ENCODE measurements at places on chromosomes 1 and 21.

DNA sequence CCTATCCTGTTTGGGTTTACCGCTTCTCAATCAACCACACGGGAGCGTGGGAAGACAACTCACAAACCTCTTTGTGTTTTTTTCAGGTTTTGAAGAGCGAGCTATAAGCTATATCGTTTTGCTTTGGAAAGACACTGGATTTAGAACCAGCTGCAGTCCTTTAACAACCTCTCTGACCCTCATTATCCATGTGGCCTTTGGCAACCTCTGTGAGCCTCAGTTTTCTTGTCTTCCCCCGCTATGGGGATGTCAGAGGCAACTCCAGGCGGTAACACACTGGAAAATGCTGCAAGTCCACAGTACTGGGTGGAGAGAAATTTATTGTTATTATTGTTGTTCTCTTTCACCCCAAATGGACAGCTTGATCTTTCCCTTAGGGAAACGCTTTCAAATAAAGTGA is 100.0 kb downstream of the ETS2 start:
- DNase-seq, result no peak

GRCh38 chr1:45510972-45511527 is 10.6 kb downstream of the PRDX1 start:
- no peak for DNase-seq

DNA sequence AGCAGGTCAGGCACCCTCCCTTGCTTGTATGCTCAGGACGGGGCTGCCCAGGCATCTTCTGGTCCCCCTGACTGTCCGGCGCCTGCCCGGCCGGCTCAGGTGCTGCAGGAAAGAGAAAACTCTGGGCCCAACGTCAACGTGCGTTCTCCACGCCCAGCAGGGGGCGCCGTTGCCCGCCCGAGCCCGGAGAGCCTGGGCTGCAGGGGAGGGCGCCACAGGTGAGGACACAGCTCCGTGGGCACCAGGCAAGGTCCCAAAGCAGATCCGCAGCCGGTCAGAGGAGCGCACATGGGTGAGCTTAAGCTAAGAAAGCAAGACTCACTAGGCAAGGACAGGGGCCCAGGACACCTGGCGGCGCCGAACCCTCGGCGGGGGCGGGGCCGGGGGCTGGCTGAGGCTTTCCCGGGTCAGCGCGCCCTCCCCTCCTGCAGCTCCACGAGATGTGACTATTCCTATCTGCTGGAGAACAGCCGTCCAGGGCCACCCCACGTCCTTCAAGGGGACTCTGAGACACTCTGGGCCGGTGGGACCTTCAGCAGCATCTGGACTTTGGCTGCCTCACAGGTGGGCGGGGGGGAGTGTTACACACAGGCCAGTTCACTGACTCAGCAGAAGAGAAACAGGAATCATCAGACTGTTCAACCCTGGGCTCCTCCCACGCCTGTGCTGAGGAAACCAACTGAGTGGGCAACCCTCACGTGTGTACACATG is 29.3 kb downstream of the KRTAP10-1 start:
- peak; percentile 47 for DNase-seq

- DNase-seq, result no peak
These were observed 8.9 kb upstream of the PCBP3 start for GRCh38 chr21:45634511-45635183.

GRCh38 chr1:240029418-240029817 is 62.3 kb upstream of the FMN2 start:
- no peak for DNase-seq

DNA sequence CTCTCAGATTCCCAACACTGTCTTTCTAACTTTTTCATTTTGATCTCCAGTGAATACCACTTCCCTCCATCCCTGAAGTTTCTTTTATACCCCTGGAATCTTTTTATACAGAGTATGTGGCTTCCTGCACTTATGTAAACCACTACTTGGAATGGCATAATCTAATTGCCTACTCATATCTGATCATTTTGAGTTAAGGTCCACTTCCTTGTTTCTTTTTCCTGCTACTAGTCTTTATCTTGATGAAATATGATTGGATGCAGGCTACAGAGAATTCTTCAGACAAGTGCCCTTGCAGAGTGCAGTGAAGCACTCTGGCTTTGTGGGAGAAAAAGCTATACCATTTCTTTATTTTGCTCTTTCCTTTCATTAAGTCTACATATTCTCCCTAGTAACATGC is 325.3 kb upstream of the ADAMTS5 start:
- no peak for DNase-seq

- DNase-seq, result no peak
These were observed 547 bp downstream of the PDPN start for GRCh38 chr1:13583966-13584791.

DNA sequence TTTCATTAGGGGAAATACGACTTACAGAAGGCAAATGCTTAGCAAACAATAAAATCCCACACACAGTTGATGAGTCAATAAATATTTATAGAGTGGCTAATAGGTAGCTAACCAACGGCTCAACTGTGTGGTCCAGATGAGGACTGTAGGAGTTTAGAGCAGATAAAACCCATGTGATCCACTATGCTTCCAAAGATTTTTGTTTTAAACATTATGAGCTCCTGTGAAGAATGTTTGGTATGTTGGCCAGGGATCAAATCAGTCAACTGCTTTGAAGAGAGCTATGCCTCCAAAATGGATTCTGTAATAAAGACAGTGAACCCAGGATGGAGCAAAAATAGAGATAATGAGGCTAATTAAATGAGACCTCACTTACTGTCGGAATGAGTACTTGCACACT is 72.3 kb upstream of the COL11A1 start:
- DNase-seq, result no peak

- no peak for DNase-seq
These were observed 37.0 kb downstream of the LRIG2 start for GRCh38 chr1:113109908-113110554.

- no peak for DNase-seq
These were observed 37.6 kb downstream of the PUM1 start for GRCh38 chr1:31027693-31028526.

DNA sequence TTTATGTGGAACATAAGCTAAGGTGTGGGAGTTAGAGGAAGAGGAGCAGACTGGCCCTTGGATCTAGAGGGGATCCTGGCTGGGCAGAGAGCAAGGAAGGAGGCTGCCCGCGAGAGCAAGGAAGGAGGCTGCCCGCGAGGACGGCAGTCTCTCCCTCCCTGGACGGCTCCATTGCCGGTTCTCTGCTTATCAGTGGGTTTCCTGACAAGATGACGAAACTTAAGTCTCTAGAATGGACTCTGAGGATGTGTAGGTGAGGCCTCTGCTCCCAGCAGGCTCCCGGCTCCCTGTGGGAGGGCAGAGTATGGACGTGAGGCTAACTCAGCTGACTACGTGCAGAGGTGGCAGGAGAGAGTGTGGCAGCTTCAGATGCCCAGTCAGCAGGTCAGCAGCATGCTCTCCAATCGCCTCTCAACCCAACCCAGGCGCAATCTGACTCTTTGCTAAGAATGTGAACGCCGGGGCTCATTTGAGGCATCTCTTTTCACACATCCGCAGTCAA is 6.1 kb downstream of the MYBPHL start:
- no peak for DNase-seq

DNA sequence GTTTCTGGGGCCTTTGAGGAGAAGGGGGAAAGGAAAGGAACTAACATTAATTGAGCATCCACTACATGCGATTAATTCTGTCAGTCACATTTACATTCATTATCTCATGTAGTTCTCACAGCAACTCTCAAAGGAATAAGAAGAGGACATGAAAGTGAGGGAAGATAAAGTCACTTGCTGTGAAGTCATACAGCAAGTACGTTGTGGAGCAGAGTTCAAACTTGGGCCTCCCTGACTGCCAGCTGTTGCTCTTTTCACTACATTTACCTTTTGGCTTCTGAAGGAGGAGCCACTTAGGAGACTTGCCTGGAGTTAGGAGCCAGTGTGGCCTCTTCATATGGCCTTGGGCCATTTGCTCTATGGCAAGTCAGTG is 6.2 kb downstream of the ZNF691 start:
- DNase-seq, result no peak

GRCh38 chr1:28129150-28129549 is 40.7 kb upstream of the EYA3 start:
- DNase-seq, result no peak

DNA sequence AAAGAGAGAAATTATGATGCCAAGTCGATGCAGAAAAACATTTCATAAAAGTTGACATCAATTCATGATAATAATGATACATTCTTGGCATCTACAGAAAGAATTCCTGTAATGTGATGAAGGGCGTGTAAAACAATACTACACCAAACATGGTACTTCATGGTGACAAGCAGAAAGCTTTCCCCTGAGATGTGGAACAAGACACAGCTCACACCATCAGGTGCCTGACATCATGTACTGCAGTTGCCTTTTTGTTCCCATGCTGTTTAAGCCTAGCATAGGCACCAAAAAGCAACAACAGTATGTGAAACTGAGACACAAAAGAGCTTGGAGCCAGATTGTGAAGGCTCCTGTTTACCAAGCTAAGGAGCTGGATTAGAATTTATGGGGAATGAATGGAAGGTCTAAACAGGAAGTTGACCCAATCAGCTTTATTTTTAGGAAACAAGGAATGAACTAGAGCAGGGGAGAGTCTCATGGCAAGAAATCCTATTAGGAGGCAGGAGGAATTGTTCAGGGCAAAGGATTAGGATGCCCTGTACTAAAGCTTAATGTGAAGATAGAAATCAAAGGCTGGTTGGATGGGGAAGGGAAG is 67.2 kb downstream of the SYDE2 start:
- DNase-seq, result no peak

- DNase-seq, result no peak
These were observed 10.9 kb upstream of the SSBP3 start for GRCh38 chr1:54417123-54417522.

GRCh38 chr1:200454425-200454824 is 44.6 kb upstream of the ZNF281 start:
- DNase-seq, result no peak

DNA sequence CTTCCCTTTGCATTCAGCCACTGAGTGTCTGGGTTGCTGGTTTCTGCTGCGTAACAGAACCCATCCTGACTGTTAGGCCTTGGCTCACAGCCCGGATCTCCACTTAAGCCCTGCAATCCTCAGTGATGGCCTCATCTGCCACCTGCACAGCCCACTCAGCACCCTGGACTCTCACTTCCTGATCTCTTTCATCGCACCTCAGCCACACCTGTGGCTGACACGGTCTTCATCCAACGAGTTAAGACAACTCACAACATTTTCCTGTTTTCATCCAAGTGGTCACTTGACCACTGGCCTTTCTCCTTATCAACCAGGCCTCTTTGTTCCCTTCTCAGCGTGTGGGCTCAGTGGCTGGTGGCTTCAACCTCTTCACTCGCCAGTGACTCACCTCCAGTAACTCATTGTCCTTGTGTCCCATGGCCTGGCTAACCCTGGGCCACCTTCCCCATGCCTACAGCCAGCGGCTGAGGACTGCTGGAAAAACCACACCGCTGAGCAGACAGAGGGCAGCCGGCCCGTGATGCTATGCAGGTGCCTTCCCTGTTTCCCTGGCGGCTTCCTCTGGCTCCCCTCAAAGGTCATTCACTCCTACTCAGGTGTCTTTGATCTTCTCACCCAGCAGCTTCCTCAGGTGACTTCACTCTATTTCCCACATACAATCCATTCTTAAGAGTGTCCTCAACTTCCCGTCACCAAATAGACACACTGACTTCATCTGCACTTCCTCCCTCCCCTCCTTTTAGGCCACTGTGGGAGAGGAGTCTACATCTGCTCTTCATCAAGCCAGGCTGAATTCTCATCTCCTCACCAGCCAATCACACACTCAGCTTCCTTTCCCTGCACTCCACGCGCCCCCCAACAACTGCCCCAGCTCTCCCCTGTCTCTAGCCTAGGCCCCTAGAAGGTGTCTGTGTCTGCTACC is 19.9 kb upstream of the EDN2 start:
- DNase-seq, result no peak

GRCh38 chr1:8848663-8849386 is 29.7 kb downstream of the ENO1 start:
- DNase-seq, result peak; percentile 63

GRCh38 chr1:58401991-58402390 is 144.5 kb downstream of the OMA1 start:
- no peak for DNase-seq

DNA sequence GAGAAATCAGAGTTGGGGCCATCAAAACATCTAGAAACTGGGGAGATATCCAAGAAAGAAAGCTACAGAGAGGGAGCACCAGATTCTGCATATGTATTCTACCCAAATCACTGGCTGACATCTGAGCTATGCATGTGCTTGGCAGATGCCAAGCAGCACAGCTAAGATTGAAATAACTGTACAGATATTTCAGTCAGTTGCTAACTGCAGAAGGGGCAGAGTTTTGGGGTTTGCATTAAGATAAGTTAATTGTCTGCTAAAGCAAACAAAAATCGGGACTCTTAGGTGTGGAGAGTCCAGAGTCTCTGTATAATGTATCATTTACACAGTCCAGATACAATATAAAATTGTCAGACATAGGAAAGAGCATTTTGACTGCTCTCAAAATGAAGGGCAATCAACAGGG is 437.1 kb downstream of the PTBP2 start:
- no peak for DNase-seq

- no peak for DNase-seq
These were observed 3.0 kb downstream of the BRDT start for GRCh38 chr1:91952187-91952586.

DNA sequence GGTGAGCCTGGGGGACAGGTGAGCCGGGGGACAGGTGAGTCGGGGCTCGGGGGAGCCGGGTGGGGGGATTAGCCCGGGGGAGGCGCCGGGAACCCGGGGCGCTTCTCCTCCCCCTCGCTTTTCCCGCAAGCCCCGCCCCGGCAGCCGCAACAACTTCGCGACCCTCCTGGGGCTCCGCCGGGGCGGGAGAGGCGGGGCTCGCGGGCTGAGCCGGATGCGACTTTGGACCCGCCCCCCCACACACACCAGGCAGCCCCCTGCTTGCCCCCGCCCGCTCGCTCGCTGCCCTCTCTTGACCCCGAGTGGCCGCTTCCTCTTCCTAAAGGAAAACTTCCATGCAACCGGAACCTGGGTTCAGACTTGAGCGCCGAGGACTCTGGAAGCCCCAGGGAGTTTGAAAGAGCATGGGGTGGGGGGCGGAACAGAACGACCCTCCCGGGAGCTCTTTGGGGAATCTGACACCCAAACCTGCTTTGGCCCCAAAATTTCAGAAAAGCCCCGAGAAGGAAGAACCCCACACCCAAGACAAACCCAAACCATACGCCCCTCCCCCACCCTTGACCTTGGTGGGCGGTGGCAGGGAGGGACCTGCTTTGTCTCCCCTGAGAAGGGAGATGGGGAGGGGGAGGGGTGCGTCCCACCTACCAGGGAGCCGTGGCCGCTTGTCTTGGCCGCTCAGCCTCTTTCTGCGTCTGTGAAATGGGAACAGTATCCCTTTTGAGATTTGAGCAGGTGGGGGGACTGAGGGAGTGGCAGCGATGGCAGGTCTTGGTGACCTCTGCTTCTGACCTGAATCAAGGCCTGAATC is 550 bp downstream of the ARHGEF16 start:
- DNase-seq, result no peak

DNA sequence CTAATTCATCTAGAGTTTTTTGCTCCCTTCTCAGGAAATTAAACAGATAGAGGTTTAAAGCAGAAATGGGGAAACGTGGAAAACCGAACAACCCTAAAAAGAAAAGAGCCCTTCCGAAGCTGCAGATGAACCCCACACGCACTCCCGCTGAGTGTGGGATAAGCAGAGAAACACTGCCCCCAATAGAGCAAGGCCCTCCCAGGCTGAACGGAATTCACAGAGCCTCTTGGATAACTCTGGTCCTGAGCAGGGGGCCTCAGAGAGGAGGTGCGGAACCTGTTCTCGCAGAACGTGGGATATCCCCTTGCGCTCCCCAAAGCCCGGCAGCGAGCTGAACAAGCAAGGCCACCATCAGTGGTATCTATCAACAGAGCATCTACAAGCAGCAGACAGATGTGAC is 44.9 kb downstream of the SSBP3 start:
- no peak for DNase-seq

GRCh38 chr1:81406292-81406999 is 394.3 kb upstream of the ADGRL2 start:
- DNase-seq, result no peak

All from stimulated activated naive B cell treated with anti-CD40 and anti-IgM and Interleukin-4, amounts not matched to agents 10 μg/mL and 1 μg/mL and 100 μg/mL, for 72 hours (primary cell).